Fibroblast of the aortic adventitia (primary cell): ENCODE measurements at places on chromosomes 5 and 9. TPM values are rescaled to one million over a fixed set of nuclear protein-coding genes. Genes with fewer than 3 reads are reported as not detected.
A peak's percentile ranks its signal among the peaks of the same experiment; 100 is the strongest.

DNA sequence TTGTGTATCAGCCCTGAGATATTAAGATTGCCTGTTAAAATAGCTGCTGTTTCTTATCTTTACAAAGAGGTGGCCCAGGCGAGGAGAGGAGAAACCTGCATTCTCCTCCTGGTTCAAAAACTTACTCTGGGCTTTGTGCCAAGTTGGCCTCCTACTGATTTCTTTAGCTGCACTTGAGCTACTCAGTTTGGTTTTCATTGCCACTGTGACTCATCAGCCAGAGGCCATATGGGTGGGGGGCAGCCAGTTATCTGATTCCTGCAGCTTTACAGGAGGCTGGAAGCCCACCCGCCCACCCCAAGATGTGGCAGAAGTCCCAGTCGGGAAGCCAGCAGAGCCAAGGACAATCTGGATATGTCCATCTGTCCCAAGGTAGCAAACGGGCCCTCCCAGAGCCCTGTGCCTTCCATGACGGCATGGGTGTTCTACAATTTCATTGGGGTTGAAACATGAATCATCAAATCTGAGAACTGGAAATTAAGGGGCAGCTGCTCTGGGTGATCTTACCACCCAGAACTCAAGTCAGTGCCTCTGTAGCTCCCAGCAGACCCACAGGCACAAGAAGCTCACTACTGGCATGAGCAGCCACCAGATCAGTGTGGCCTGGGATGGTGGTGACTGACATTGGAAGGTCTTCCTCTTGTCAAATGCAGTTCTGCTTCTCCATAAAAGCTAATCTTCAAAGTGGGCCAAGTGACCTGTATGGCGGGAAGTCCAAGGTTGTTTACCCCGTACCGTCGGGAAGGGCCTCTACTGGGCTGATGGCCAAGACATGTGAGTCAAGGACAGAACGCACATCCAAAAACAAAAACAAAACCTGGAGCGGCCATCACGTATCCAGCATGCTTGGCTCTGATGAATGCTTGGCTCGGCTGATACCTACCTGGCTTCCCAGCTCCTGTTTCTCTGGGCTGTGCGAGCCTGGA, 15.6 kb downstream of the FCN2 start:
- DNase-seq: peak; percentile 81

DNA sequence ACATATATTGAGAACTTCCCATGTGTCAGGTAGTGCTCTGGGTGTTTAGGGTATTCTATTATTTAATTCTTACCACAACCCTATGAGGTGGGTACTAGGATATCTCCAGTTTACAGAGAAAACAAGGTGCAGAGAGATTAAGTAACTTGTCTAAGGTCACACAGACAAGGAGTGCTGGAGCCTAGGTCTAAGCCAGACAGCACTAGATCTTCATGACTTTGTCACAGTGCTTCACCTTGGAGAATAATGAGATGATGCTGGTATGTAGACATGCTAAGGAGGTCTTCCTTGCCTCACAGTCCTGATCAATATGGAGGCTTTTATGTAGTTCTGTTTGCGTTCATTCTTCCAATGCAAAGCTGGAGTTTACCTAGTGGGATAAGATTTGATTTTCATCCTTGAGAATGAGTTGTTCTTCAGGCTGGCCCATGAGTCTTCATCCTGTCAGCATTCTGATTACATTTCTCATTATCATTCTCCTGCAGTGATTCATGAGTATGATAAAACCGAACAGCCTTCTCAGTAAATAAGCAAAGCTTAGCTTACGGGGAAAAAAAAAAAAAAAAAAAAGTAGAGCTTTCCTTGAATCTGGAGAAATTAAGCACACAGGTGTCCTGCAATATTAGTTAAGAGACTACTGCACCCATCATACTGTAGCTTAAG, 176.3 kb downstream of the C9orf152 start:
- DNase-seq: peak; percentile 82

DNA sequence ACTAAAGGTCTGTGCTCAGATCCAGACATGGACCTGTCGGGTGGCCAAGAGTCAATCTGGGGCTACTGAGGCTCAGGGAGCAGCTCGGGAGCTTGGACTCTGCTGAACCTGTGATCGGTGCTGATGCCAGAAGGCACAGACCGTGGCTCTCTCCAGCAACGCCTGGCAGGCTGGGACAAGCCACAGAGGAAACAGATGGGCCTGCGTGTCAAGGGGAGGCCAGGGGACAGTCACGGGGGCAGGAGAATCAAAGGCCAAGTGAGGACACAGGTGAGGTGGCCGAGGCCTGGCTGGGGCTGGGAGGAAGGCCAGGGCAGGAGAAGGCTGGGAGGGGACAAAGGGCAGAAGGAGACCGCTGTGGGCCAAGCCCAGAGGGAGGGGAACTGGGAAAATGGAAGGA, 43.4 kb downstream of the EPB41L4B start:
- no peak for DNase-seq

GRCh38 chr5:106658150-106658549, 1012.6 kb downstream of the EFNA5 start:
- no peak for DNase-seq

DNA sequence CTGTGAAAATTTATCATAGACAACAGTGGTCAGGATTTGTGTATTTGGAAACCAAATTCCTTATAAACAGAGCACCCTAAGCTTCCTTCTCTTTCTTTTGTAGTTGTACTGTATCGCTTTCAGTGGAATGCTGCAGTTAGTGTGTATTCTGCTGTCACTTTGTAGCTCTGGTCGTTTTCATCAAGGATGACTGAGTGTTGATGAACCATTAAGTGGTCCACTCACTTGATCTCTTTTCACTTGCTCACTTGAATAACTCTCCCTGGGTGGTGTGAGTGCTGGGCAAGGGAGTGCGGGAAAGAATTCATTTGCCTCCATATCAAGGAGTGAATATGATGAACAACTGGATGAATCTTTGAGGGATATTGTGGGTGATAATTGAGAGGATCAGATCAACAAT, 1225.7 kb upstream of the WWC1 start:
- DNase-seq: no peak

GRCh38 chr5:79112703-79113058, 1.1 kb downstream of the BHMT start:
- DNase-seq: no peak

The FST gene
- total RNA-seq: 80.2 and 104 TPM in 2 replicates

The F2RL1 gene
- 3.1 and 35.1 TPM in 2 replicates for total RNA-seq

The NRARP gene
- 0.09 TPM in 1 of 2 replicates, not detected in the other for total RNA-seq

The PCDHGA6 gene
- total RNA-seq: 3.9 and 7.4 TPM in 2 replicates
